Stimulated activated CD4-positive, alpha-beta T cell treated with anti-CD3 and anti-CD28 coated beads, TNF-alpha, amount 100 ng/mL, for 1 hour (primary cell): ENCODE measurements at places on chromosomes 12 and 14.

DNA sequence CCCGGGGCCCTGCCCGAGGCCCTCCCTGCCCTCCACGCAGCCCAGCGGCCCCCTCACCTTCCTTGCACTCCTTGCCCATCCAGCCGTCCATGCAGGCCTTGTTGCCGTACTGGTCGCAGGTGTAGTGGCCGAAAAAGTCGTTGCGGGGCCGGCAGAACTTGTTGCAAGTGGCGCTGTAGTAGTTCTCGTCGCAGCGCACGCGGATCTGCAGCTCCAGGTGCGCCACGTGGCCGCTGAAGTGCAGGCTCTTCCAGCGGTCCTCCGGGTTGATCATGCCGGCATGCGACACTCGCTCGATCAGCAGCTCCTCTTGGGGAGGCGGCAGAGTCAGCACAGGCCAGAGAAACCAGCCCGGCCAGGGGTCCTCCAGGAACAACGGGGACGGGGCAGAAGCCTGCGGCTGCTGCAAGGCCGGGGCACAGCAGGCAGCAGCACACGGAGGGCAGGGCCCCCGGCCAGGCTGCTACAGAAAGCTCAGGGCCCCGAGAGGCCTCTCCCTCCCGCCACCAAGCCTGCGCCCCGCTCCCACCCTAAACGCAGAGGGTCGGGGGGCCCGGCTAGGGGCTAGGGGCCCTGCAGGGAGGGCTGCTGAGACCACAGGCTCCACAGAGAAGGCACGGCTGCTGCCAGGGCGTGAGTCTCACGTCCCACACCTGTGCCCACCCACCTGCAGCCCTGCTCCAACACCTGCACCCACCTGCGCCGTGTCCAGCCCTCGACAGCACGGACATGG is 12.7 kb downstream of the JAG2 start:
- no peak for DNase-seq

DNA sequence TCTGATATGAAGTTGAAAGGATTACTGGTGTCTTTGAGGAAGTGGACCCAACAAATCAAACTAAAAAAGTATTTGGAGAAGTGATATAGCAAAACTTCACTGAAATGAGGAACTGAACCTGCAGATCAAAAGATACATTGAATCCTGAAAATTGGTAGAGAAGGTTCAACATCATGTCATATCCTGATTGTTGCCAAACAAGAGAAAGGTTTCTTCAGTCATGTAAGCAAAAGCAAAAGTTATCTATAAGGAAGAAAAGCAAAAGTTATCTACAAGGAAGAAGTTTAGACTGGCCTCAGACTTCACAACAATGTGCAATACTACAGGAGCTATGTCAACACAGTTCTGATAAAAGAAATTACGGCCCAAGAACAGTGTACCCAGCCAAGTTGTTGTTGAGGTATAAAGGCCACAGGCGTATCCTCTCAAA is 142.7 kb downstream of the RAD51B start:
- DNase-seq: no peak

DNA sequence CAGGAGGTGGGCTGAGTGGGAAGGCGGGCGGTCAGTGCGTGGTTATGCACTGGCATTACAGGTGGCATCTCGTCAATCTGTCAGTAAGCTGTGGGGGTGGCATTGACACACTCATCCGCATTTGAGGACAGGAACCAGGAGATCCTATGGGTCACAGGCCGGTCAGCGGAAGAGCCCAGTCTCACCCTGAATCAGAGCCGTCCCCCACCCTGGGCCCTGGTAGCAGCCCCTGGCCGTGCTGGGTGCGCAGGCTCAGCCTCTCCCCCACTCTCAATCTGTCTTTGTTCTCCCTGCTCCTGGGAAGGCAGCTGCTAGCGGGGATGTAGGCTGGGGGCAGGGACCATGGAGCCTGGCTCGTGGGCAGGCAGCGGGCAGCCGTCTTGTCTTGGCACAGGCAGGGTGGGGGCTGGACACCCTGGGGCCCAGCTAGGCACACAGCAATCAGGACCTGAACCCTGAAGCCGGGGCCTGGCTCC is 5.1 kb downstream of the INF2 start:
- DNase-seq: no peak

DNA sequence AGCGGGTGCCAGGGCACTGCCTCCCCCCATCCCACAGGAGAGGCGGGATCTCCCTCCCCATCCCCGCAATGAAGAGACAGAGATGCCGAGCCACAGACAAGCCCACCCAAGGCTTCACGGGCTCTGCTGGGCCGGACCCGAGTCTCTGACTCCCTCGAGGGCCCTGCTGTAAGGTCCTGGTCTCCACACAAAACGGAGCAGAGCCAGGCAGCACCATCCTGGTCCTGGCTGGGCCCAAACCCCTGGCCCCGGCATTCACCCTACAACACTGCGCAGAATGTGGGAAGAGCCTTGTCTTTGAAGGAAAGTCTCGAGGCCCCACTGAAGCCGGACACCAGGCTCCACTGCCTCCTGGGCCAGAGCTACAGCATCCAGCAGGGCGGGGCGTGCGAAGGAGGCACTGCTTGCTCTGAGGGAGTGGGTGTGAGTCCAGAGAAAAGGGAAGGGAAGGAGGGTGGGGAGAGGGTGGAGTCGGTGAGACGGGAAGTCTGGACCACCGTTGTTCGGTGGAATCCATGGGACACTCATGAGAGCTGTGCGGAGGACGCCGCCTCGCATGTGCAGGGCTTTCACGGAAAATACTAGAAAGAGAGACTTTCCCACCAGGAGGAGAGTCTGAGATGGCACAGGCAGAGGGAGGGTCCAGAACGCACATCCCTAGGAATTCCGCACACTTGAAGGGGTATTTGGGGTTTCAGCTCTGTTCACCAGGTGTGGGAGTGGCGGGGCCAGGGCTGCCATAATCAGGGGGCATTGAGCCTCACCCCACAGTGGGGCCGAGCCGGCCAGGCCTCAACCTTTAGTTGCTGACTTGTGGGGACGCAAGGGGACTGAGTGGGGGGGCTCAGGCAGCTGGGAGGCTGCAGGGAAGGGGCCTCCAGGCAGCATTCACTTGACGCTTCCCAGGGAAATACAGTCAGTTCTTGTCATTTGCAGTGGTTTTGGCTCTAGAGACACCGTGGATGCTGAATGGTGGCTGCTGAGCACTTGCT is 36.8 kb downstream of the GALNT9 start:
- no peak for DNase-seq

- DNase-seq: no peak
These were observed 1020.6 kb downstream of the SLC16A7 start for GRCh38 chr12:60616400-60616799.
